ENCODE measurements at places on chromosomes 6 and 20. TPM values are rescaled to one million over a fixed set of nuclear protein-coding genes. Genes with fewer than 3 reads are reported as not detected.

Gene BPI
- total RNA-seq = not detected

- DNase-seq = no peak
These were observed 73.4 kb upstream of the NRSN1 start for GRCh38 chr6:24052590-24052961.

DNA sequence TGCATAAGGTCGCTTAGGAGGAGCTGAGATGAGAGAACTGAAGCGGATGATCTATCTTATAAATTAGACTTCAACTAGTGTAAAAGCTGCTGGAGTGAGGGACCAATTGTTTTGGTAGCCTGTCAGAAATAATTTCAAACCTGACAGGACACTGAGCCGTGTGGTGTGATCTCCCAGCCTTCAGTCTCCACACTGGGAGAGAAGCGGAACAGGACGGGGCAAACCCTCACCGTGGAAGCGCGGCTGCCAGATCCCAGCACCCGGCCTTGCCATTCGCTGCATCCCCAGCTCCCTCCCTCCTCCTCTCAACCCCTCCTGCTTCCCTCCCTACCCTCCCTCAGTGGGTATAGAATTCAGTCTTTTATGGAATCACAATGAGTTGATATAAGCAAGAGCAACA lies 900.1 kb upstream of the SLC35B3 start:
- no peak for DNase-seq

DNA sequence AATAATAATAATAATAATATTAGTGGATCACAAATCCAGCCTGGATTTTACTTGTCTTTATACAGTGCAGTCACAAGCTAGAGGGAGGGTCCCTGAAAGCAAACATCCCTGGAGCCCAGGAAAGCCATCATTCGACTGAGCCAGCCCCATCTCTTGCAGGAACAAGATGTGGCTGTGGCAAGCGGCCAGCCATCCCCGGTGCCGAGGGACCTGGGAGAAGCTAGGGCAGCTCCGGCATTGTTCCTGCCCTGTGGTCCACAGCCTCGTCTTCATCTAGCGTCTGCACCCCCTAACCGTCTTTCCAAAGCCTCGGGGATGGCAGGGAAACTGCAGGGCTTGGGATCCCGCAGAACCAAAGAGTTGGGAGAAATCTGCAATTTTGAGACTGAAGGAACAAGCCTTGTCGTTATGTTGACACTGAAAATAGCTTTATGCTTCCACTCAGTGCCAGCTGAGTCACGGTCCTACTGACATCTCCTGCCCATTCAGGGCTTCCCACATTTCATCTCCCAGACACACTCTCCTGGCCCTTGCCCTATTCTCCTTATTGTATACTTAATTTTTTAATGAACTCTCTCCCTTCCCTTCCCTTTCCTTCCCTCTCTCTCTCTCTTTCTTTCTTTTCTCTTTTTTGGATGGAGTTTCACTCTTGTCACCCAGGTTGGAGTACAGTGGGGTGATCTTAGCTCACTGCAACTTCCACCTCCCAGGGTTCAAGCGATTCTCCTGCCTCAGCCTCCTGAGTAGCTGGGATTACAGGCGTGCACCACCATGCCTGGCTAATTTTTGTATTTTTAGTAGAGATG lies 62.5 kb upstream of the ZNFX1 start:
- DNase-seq = no peak

- no peak for DNase-seq
These were observed 162.5 kb downstream of the KHDC1L start for GRCh38 chr6:73062837-73063236.

GRCh38 chr20:44475694-44476560 lies at the start of gene TTPAL:
TTPAL (plus strand) TSS chr20:44475874; CDS start chr20:44480000, 4,126 bp downstream.
- DNase-seq = peak; percentile 88

Gene C20orf204
- total RNA-seq = 4.8 TPM

Gene AVP
- total RNA-seq = not detected

- DNase-seq = no peak
These were observed 141.0 kb downstream of the TBXT start for GRCh38 chr6:166026586-166027126.

- DNase-seq = no peak
These were observed 3.2 kb upstream of the TNFRSF6B start for GRCh38 chr20:63693083-63693732.

DNA sequence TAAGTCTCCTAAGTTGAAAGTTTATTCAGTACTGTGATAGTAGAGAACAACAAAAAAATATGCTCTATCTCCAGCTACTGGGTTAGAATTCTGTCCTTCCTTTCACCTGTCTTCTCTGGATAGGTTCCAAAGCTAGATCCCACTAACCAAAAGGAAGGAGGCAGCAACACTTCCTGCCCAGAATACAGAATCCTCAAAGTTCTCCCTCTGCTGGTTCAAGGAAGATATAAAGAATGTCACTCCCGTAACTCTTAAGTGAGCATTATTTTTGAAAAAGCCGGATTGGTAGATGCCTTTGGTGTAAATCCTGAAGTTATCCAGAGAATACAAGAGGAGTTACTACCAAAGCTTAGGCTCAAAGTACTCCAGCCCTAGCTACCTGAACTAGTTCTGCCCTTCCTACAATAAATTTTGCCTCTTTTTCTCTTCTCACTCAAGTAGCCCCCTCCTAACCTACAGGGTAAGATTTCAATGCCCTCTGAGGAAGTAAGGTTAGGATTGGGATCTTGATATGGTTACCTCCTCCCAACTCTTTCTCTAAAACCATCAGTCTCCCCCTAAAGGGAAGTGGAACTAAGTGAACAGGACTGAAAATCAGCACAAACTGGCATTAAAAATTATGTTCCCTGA lies 26.0 kb upstream of the CRIP3 start:
- DNase-seq = no peak

DNA sequence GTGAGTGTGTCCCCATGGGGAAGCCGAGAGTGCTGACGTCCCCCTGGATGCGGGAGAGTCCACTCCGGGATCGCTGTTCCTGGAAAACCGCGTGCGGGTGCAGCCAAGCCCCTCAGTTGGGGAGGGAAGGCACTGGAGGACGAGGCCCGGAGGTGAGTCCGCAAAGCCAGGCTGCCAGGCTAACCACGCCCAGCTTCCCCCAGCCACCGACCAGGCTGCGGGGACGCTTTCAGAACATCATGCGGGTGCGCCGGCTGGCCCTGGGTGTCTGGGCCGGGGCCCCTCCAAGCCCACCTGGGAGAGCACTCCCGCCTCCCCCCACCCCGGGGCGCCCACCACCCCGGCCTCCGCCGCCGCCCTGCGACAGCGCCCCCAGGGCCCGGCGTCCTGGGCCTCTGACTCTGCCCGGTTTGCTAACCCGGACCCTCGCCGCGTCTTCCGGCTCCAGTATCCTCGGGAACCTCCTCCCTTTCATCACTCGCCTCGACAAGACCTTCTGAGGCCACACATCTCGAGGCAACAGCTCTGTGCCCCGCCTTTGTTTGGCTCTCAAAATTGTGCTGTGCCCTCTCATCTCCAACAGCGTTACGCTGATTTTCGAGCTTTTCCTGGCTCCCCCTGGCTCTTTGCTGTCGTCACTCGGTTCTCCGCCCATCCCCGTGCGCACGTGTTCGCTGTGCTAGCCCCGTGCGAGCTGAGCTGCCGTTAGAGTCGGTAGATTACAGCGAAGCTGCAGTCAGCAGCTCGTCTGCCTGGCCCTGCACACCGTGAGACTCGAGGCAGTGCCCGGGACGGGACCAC lies 47.1 kb upstream of the ENTPD6 start:
- DNase-seq = peak; percentile 51

Gene HLA-DPA1
- total RNA-seq = 29.6 TPM

GRCh38 chr20:51492167-51493092 lies 50.1 kb downstream of the NFATC2 start:
- DNase-seq = no peak

DNA sequence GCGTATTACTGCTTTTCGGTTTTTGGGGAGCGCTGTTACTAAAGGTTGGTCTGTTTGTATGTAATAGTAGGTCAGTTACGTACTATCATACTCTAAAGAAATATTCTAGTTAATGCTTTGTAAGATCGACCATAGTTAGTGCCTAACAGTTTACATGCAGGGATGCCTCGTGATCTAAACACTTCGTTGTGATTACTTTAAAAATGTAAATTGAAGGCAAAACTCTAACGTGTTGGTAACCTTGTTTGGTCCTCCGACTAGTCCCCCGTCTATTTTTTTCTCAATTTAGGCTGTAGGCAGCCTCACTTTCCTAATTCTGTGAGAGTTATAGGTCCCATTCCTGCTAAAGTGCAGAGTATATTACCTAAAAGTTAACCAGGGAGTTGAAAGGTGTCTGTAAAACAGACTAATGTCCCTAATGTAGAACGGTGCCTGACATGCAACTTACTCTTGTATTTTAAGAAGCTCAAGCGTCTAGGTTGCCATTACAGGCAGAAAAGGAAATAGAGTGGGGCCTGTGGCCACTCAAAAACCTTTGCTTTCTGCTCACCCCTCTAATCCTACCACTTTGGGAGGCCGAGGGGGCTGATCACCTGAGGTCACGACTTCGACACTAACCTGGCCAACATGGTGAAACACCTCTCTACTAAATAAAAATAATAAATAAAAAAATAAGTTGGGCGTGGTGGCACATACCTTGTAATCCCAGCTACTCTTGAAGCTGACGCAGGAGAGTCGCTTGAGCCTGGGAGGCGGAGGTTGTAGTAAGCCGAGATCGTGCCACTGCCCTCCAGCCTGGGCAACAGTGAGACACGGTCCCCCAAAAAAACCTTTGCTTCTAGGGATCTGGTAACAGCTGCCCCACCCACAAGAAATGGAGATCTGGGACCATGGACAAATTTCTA lies 37.8 kb downstream of the HFE start:
- peak; percentile 45 for DNase-seq

- no peak for DNase-seq
These were observed 13.8 kb downstream of the TBPL1 start for GRCh38 chr6:133966654-133967329.

DNA sequence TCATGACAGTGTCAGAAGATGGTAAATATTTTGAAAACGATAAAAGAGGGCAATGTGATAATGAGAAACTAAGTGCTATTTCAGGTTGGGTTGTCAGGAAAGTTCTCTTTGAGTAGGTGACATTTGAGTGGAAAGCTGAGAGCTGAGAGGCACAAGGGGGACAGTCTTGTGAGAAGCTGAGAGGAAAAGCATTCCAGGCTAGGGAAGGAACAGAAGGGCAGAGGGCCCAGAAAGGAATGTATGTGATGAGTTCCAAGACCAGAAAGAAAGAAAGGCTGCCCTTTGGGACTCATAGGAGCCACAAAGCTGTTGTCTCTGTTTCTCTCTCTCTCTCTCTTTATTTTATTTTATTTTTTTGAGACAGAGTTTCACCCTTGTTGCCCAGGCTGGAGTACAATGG lies 7.6 kb upstream of the RNF182 start:
- no peak for DNase-seq

Gene F13A1
- total RNA-seq = not detected

Gene SGK2
- 0.37 TPM for total RNA-seq

- DNase-seq = no peak
These were observed 189.8 kb upstream of the OPRM1 start for GRCh38 chr6:153849072-153849779.

GRCh38 chr6:163449076-163449475 lies 34.6 kb downstream of the QKI start:
- no peak for DNase-seq

Gene NFS1
- total RNA-seq = 36.6 TPM

Gene CD83
- total RNA-seq = 10.3 TPM

- no peak for DNase-seq
These were observed 180.1 kb upstream of the ARID1B start for GRCh38 chr6:156597095-156597494.

Gene SLC17A2
- not detected for total RNA-seq

- DNase-seq = no peak
These were observed 99.8 kb downstream of the TAF4 start for GRCh38 chr20:61965606-61966491.

- DNase-seq = no peak
These were observed 32.7 kb upstream of the MAP7 start for GRCh38 chr6:136582711-136583471.

DNA sequence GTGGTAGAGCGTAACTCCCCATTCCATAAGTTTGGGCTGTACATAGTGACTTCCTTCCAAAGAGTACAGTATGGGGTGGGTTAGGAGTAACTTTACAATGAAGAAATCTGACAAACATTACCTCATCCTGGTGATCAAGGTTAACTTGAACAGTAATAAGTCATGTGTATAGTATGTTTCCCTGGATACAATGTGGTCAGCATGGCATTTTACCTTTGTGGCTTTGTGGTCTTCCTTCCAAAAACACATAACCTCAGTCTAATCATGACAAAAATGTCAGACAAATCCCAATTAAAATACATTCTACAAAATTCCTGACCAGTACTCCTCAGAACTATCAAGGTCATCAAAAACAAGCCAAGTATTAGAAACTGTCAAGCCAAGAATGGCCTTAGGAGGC lies 225.1 kb downstream of the UBE3D start:
- no peak for DNase-seq

Gene SCUBE3
- not detected for total RNA-seq

DNA sequence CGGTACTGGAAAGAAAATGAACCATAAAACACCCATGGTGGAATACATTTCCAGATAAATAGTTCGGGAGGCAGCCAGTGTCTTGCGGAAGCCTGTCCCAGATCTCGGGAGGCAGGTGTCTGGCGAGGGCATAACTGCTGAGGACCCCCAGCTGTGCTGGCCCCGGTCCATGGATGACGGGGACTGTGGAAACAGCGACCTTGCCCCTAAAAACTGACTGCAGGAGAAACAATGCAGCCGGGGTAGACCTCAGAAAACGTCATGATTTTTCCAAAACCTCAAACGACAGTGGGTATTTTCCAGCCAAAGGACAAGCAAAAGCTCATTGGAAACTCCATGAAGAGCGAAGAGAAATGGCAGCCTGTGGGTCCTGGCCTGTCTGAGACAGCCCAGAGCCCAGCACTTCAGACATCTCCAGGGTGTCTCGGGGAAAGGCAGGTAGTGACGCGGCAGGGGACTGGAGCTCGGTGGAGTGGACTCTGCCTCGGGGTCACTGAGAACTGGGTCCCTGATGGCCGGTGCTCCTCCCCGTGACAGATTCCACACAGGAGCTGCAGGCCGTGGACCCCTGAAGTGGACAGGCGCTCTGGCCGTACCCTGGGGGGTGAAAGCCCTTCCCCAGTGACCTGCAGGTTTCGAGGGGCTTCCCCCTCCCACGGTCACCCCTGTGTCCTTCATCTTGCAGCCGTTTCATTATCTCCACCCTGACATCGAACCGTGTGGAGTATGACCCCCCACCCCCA lies 188.6 kb downstream of the SYNDIG1 start:
- no peak for DNase-seq

DNA sequence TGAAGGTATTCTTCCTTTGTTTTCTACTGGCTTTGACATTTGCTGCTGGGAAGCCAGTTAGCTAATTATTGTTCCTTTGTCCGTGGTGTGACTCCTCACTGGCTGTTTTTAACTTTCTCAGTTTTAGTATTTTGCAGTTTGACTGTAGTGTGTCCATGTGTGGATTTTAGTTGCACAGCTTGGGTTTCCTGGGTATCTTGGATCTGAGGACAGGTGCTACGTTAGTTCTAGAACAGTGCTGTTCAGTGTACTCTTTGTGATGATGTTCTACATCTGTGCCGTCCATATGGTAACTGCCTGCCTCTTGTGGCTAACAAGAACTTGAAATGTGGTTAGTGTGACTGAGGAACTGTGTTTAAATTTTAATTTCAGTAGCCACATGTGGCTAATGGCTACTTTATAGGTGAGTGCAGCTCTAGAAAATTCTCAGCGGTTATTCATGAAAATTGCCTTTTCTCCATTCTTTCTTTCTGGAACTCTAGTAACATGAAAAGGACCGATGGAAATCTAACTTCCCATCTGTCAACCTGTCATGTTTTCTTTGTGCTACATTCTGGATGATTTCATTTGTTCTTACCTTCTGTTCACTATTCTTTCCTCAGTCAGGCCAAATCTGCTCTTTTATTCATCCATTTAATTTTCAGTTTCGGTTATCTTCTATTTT lies 7.4 kb downstream of the SNX9 start:
- DNase-seq = no peak

Gene MYB
- total RNA-seq = 13.5 TPM

GRCh38 chr6:107871976-107872375 lies 47.9 kb upstream of the SCML4 start:
- DNase-seq = no peak

Gene GABBR1
- total RNA-seq = 48.5 TPM

All from activated CD4-positive, alpha-beta T cell treated with anti-CD3 and anti-CD28 coated beads, Interleukin-2, amount 10 ng/mL, durations not matched to agents 7 days and 5 days (primary cell).